ENCODE measurements at places on chromosomes 5 and 9.

GRCh38 chr9:133134388-133135145, 13.5 kb upstream of the RALGDS start:
- no peak for DNase-seq

- no peak for DNase-seq
Observed at GRCh38 chr9:38042626-38043357, 26.2 kb downstream of the SHB start.

DNA sequence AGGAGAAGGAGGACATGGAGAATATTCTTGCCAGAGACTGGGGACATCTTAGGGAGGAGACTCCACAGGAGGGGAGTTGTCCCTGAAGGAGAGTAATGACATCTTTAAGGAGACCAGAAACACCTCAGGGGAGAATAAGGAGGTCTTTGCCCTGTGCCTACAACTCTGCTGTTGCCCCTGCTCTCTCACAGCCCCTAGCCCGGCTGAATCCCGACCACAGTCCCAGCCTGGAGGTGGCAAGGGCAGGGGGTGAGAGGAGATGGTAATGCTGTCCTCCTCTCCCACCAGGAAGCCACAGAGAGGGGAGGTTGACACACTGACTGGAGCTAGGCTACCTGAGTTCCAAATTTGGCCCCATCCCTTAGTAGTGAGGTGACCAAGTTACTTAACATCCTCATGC, 30.2 kb upstream of the ENHO start:
- no peak for DNase-seq

- DNase-seq, result no peak
Observed at GRCh38 chr5:82422751-82423181, 144.6 kb upstream of the RPS23 start.

DNA sequence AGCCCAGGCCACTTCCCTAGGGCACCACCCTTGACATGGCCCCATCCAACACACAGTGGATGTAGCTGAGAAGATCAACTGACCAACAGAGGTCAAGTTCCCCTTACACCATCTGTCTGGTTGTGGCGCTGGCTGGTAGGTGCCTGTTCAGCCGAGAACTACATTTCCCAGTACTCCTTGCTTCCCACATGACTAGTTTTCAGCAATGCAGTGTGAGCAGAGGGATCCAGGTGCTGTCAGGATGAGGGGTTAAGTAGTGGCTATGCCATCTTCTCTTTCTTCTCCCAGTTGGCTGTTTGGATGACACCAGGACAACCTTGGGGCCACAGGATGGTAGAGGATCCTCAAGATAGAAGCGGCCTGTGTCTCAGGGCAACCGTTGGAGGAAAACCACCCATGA, 48.6 kb upstream of the SH3PXD2B start:
- no peak for DNase-seq

DNA sequence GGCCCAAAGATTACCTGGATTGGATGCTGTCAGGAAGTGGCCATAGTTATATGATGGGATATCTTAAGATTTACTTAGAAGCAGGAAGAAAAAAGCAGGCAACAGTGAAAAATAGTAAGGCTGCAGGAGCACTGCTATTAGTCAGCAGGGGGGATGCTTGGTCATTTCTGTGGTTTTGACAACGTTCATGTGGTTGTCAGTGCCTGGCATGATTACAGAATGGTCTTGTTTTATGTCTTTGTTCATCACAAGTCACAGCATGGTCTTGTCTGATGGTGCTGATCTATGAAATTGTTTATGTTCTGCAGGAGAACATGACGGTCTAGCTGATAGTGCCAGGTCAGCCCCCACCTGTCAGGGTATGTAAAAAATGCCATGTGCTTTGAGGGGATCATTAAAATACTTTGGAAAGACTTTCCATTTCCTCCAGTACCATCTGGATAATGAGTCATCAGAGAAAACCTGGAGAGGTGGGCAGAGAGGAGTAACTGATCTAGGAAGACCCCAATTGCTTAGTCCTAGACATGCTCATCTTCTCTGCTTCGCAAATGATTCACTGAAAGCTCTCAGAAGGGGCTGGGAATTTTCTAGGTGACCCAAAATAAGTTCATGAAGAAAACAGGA, 48.5 kb downstream of the PLGRKT start:
- no peak for DNase-seq

GRCh38 chr5:80399526-80400239, 8.2 kb upstream of the ZFYVE16 start:
- DNase-seq, result no peak

DNA sequence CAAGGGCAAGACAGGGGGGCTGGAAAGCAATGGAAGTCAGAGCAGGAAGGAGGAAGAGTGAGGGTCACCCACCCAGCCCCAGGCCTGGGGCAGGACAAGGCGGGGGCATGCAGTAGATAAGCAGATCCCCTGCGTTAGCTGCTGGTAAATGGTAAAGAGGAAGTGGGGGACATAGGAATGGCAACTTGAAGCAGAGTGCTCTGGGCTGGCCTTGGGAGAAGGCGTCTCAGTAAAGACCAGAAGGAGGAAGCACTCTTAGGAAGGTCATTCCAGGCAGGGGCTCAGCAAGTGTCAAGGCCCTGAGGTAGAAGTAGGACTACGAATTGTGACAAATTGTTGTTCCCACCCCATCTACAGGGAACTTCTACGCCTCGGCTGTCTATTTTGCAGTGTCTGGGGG, 15.1 kb downstream of the TCOF1 start:
- DNase-seq, result no peak

DNA sequence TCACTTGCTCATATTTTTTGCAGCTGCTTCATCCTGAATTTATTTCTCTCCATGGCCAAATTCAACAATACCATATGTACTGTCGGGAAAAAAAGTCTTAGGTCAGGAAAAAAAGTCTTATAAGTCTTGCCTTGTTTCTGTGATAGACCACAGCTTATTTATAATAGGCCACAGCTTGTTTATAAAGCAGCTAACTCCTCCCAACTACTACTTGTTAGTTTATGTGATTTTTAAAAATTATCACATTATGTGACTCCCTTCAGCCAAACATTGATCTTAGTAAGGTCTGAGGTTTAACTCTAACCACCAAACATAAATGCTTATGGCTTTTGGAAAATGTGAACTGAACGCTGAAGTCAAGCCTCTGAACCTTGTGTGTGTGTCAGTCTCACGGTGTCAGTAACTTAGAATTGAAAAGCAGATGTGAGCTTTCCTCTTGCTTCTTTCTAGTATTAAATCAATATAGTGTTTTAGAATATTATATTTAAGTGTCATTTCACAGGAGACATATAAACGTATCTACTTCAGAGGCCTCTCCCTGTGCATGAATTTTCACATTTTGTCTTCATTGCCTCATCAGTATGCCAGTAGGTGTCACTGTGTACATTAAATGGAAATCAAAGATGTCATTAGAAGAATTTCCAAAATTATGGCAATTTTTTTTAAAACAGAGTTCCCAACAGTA, 51.3 kb downstream of the SNX24 start:
- no peak for DNase-seq

DNA sequence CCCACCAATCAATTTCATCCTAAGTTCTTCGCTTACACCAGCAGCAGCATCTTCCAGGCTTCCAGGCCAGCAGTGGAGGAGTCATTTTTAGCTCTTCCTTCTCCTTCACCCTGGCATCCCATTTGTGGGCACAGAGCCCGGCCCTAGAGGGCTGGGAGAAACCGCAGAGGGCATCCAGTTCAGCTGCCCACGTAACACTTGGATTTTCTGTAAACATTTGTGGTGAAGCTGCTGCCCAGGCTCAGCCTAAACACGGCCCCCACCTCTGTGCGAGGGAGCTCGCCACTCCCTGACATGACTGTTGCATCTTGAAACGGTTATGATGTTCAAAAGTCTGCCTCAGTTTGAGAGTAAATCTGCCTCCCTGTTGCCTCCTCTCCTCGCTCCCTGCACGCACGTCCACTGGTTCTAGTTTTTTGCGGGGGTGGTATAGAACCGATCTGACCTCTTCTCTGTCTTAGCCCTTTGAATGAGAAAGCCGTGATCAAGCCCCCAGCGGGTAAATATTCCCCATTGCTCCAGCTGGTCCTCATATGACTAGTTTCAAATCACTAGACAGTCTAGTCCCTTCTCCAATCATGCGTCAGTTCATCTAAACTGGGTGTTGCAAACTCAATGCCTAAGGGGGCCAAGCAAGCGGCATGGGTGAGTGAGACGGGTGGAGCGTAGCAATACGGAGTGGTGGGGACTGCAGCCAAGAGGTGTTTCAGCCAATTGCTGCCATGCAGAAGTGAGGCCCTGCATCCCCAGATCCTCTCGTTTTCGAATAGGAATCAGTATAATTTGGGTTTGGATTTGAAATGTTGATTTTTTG, 34.9 kb upstream of the N4BP3 start:
- no peak for DNase-seq

- no peak for DNase-seq
Observed at GRCh38 chr5:151238303-151238741, 14.4 kb upstream of the CCDC69 start.

DNA sequence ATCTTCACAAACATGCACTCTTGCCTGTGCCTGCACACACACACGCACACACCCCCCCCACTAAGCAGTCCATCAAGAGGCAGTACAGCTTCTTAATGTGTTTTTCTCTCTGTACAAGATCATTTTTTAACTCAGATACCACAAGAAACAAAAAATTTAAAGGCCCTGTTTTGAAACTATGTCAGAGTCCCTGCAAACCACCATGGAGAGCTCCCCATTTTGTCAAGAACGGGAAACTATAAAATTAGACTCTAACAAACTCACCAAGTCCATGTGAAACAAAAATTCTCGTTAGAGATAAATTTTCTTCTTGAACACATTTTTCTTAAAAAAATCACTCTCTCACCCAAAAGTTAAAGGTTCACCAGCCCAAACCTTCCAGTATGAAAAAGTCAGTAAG, 86.3 kb downstream of the ELAVL2 start:
- no peak for DNase-seq

GRCh38 chr9:71357346-71357745, 235.9 kb upstream of the TRPM3 start:
- no peak for DNase-seq

GRCh38 chr5:65482296-65482735, 596 bp upstream of the ADAMTS6 start:
- no peak for DNase-seq

DNA sequence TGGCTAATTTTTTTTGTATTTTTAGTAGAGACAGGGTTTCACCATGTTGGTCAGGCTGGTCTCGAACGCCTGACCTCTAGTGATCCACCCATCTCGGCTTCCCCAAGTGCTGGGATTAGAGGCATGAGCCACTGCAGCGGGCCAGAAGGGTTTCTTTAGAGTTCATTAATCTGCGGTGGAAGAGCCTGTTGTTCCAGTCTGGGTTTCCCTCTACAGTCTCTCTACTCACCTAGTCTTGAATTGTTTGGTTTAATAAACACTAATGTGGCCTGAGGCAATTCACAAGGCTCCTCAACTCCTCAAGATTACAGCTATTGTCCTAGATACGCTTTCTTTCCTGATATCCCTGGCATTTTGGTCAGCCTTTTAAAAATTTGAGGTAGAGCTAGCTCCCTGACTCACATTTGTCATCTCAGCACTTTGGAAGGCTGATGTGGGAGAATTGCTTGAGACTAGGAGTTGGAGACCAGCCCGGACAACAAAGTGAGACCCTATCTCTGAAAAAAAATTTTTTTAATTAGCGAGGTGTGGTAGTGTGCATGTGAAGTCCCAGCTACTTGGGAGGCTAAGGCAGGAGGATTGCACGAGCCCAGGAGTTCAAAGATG, 4.6 kb upstream of the SAR1B start:
- no peak for DNase-seq

DNA sequence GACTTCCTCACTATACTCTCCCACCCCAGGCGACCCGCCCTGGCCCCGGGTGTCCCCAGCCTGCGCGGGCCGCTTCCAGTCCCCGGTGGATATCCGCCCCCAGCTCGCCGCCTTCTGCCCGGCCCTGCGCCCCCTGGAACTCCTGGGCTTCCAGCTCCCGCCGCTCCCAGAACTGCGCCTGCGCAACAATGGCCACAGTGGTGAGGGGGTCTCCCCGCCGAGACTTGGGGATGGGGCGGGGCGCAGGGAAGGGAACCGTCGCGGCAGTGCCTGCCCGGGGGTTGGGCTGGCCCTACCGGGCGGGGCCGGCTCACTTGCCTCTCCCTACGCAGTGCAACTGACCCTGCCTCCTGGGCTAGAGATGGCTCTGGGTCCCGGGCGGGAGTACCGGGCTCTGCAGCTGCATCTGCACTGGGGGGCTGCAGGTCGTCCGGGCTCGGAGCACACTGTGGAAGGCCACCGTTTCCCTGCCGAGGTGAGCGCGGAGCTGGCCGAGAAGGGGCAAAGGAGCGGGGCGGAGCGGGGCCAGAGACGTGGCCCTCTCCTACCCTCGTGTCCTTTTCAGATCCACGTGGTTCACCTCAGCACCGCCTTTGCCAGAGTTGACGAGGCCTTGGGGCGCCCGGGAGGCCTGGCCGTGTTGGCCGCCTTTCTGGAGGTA, 2.1 kb downstream of the CA9 start:
- DNase-seq, result peak; percentile 65

GRCh38 chr5:69004676-69005075, 89.1 kb upstream of the SLC30A5 start:
- DNase-seq, result no peak

- DNase-seq, result no peak
Observed at GRCh38 chr5:66830636-66831035, 234.4 kb downstream of the MAST4 start.

- no peak for DNase-seq
Observed at GRCh38 chr5:90967851-90968250, 409.3 kb downstream of the ADGRV1 start.

DNA sequence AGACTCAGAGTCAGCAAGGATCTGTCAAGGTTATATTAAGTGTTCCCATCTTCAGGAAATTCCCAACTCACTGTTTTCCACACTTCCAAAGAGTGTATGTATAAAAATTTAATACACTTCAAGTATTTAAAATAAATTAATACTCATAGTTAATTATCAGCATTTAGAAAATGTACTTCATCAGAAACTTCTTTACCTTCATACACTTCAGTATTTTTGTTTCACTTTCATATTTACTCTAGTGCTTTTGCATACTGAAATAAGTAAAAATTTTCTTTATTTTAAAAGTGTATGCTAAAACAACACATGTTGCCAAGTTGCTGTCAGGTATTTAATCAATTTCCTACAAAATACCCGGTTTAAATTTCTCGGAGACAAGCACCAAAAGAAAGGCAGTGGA, 16.5 kb downstream of the RICTOR start:
- DNase-seq, result no peak

- DNase-seq, result no peak
Observed at GRCh38 chr9:68443624-68444023, 87.2 kb downstream of the PGM5 start.

DNA sequence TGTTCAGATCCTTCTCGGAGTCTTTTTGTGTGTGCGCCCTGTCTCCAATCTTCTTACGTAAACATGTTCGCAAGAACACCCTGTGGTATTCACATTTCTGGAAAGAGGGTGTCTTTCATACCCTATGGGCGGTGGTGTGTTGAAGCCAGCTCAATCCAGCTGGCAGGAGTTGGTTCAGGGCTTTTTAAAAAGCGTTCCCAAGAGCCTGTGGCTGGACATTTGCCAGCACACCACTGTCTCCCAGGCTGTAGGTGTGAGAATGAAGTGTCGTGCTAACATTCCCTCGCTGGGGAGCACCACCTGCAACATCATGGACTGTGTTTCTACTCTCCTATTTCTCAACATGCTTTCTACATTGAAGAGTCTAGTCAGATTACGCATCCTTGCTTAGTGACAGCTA, 51.7 kb downstream of the S1PR3 start:
- no peak for DNase-seq
